Stimulated activated CD4-positive, alpha-beta T cell treated with anti-CD3 and anti-CD28 coated beads, Interleukin-15, amount 100 ng/mL, for 1 hour (primary cell): ENCODE measurements at places on chromosomes 2 and 18.

- DNase-seq = no peak
Measured at GRCh38 chr18:22684268-22684667, 248.9 kb upstream of the RBBP8 start.

- no peak for DNase-seq
Measured at GRCh38 chr2:152718909-152719645, 657 bp downstream of the ARL6IP6 start.

- DNase-seq = no peak
Measured at GRCh38 chr18:26252411-26252810, 26.2 kb downstream of the TAF4B start.

DNA sequence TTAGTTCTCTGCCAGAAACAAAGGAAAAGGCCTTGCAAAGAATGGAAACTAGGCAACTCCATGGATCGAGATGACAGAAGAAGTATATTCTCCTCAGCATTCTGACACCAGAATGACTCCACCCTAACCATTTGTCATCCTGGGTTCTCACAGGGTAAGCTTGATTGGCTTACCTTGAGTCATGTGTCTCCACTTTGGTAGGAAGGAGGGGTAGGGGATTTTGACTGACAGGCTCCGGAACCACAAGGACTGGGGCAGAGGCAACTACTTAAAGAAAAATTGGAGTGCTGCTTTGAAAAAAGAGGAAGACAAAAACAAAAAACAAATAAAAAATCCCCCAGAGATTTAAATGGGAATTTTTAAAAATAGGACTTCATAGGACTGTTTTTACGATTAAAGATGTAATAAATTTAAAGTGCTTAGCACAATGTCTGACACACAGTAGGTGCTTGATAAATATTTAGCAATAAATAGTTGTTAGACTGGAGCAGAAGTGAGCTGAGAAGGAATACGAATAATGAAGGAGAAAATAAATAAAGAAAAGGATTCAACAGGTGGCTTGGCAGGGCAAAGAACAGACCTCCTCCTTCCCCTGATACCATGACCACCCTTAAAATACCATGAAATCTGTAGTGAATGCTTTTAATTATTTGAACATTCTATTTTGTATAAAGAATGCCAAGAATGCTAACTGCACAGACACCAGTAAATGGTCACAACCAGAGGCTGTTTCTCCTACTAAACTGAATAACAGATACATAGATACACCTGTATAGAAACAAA lies 230.2 kb downstream of the CDCA7 start:
- DNase-seq = no peak

DNA sequence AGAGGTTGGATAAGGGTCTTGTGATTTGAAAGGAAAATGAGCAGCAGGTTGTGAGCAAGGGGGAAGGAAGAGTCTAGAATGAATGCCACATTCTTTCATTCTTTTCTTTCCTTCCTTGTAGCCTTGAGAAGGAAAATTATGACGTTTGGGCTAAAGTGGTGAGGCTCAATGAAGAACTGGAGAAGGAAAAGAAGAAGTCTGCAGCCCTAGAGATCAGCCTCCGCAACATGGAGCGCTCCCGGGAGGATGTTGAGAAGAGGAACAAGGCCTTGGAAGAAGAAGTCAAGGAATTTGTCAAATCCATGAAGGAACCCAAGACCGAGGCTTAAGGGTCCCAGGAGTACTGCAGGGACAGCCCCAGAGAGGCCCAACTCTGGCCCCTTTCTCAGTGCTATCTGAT lies 45.3 kb downstream of the BMP10 start:
- DNase-seq = no peak

GRCh38 chr18:26103579-26103978 lies 13.2 kb upstream of the SS18 start:
- DNase-seq = no peak

- DNase-seq = peak; percentile 17
Measured at GRCh38 chr2:157627594-157628476, 829 bp downstream of the ACVR1C start.

GRCh38 chr2:37672104-37672869 lies 845 bp upstream of the CDC42EP3 start:
- peak; percentile 26 for DNase-seq

DNA sequence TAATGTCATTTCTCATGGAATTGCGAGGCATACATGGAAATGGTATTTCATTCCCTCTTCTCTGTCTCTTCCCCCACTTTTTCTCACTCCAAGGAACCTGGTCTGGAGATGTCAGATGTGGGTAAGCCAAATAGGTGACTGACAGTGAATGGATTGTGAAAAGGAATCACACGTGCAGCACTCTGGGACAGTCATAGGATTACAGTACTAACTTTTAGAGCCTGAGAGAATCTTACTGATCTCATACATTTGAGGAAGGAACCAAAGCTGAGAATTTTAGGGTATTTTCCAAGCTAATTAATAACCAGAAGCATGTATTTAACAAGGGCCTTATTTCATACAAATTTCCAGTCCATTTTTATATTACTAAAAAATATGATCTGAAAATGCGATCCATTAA lies 58.1 kb upstream of the ERBB4 start:
- DNase-seq = no peak

DNA sequence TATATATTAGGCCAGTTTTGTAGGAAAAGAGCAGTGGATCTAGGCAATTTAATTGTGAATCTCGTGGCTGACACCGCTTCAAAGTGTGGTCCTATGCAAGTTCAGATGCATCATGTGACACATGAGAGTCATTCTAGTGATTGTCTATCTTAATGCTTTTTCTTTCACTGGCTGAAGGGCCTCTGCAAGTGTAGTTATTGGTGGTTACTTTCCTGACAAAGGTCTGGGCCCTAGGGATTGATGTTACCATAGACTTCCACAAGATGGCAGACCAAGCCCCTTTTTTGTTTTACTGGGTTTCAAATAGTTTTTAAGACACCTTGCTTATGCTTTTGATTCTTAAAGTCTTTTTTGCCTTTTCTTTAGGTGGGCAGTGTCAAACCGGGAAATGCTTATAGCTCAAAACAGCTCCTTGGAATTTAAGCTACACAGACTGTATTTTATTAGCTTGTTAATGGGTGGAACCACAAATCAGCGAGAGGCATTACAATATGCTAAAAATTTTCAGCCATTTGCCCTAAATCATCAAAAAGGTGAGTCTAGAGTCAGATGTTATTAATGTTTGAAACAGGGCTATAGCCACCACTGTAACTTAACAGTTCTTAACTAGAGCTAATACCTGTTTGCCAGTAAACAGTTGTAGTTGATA lies 25.9 kb downstream of the CD8A start:
- no peak for DNase-seq

DNA sequence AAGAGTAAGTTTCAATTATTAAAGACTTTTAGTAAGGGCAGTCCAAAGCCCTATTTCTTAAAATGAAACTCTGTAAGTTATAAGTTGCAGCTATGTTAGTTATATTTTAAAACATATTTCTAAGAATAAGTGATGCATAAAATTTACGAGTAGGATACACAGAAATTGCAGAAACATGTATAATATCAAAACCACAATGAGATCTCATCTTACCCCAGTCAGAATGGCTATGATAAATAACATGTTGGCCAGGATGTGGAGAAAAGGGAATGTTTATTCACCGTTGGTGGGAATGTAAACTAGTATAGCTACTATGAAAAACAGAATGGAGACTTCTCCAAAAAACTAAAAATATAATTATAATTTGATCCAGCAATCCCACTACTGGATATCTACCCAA lies 201.2 kb downstream of the CBLN2 start:
- DNase-seq = no peak

- DNase-seq = no peak
Measured at GRCh38 chr2:132896073-132896472, 226.1 kb upstream of the LYPD1 start.

GRCh38 chr2:20023688-20024087 lies 11.2 kb upstream of the MATN3 start:
- DNase-seq = no peak

DNA sequence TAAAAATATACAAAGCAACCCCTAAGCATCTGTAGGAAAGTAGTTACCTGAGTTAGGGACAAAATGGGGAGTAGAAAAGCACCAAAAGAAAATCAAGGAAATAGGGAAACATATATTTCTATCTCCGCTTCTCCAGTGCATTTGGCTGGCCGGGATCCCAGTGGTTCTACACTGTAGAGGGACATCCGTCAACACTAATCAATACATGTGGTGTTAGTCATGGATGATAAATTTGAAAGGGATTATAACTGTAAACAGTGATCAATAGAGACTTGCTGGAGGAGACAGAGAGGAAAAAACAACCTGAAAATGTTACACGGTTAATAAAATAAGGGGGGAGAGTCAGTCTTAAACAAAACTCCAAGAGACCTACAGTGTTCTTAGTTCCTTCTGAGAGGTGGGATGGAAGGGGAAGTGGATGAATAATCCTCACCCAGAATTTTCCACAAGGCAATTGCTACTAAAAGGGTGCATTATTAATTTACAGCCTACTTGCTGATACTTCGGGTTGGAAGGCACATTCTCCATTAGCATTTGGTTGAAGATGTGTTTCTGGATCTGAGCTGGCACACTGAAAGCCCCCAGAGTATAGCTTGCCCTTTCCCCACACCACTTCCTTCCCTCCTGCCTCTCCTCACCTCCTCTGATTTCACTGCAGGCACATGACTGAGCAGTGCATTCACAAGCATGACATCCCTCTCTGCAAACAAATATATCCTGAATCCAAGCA lies 530.0 kb downstream of the BCL11A start:
- DNase-seq = no peak

GRCh38 chr2:241935774-241936173 lies 66.2 kb downstream of the RTP5 start:
- no peak for DNase-seq

- DNase-seq = no peak
Measured at GRCh38 chr2:151777935-151778334, 43.7 kb upstream of the NEB start.

DNA sequence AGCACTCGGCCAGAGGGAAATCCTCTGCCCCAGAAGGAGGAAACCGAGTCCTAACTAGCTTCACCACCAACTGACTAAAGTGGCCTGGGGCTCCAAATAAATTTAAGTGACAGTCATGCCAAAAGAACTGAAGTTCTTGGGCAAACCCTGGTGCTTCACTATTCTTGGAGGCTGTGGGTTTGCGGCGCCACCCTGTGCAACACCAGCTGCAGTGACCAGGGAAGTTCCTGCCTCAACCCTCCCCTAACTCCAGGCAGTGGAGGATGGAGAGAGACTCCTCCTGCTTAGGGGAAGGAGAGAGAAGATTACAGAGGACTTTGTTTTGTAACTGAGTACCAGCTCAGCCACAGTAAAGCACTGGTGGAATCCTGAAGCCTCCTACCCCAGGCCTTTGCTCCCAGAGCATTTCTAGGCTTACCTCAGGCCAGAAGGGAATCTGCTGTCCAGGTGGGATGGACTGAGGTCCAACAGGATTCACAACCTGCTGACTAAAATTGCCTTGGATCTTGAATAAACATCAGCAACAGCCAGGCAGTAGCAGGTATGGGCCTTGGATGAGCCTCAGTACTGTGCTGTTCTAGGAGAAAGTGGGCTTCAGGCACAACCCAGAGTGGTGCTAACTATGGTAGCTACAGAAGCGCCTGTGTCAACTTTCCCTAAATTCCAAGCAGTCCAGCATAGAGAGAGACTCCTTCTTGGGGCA lies 29.4 kb upstream of the BMP10 start:
- DNase-seq = no peak

DNA sequence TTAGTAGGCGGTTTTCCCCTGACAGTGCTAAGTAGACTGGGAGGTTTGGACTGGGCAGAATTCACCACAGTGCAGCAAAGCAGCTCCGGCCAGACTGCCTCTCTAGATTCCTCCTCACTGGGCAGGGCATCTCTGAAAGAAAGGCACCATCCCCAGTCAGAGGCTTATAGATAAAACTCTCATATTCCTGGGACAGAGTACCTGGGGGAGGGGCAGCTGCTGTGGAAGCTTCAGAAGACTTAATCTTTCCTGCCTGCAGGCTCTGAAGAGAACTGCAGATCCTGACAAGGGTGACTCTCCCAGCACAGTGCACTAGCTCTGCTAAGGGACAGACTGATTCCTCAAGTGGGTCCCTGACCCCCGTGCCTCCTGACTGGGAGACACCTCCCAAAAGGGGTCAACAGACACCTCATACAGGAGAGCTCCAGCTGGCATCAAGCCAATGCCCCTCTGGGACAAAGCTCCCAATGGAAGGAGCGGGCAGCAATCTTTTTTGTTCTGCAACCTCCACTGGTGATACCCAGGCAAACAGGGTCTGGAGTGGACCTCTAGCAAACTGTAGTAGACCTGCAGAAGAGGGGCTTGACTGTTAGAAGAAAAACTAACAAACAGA lies 266.8 kb upstream of the CRIM1 start:
- no peak for DNase-seq

DNA sequence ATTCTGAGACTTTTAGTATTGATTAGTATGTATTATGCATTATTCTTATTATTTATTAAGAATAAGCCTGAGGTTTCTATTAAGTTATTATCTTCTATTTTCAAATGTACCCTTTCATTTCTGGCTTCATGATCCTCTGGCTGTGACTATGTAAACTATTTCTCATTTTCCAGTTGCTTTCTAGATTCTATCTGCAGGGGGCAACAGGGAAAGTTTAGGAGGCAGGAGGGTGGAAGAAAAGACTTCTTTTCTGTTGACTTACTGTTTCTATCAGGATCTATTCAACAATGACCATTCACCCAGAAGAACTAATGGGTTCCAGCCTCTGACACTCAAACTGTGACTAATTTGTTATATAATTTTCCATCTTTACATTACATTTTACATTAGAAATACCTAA lies 653.4 kb upstream of the FSHR start:
- no peak for DNase-seq

GRCh38 chr2:146666340-146666739 lies 1178.5 kb upstream of the ACVR2A start:
- DNase-seq = no peak

- DNase-seq = no peak
Measured at GRCh38 chr2:26897807-26898479, 50.0 kb downstream of the DPYSL5 start.

DNA sequence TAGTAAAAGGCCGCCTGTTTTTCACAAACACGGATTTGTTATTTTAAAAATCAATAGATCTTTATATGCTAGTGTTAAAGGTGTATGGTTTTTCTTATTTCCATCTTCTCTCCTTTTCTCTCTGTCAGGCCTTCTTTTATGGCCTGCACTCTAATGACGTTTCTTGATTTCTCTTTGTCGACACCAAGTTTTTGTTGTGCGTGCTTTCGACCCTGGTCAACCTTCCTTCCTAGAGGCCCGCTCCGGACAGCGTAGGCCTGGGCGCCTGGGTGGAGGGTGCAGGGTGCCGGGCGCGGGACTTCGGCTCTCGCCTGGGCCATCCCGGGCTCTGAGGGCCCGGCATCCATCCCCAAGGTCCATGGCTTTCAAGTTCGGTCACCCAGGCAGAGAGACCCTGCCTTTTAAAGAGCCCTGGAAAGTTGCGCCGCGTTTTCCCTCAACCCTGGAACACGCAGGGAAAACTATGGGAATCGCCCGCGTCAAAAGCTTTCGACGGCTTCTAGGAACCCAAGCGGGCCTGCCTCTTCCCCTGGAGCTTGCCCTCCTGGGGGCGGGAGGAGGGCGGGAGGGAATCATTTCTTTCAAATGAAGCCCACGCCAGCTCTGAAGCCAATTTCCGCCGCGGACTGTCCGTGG lies 4.1 kb upstream of the SATB2 start:
- no peak for DNase-seq

GRCh38 chr2:240999873-241000541 lies 1.6 kb downstream of the SNED1 start:
- no peak for DNase-seq

- DNase-seq = no peak
Measured at GRCh38 chr18:29726646-29727045, 1315.9 kb downstream of the DSC3 start.
